ENCODE measurements at places on chromosomes 12 and 14. TPM values are rescaled to one million over a fixed set of nuclear protein-coding genes. Genes with fewer than 3 reads are reported as not detected.

The TMEM132C gene
- total RNA-seq, result 0.22 TPM

The CRIP1 gene
- 0.96 TPM for total RNA-seq

The NPAS3 gene
- total RNA-seq, result 4.3 TPM

The CFAP251 gene
- 0.24 TPM for total RNA-seq

The LUM gene
- not detected for total RNA-seq

The DAO gene
- not detected for total RNA-seq

The PLEK2 gene
- not detected for total RNA-seq
